Cardiac muscle cell (in vitro differentiated cells and primary cell): ENCODE measurements at places on chromosomes 6 and 20. TPM values are rescaled to one million over a fixed set of nuclear protein-coding genes. Genes with fewer than 3 reads are reported as not detected.

DNA sequence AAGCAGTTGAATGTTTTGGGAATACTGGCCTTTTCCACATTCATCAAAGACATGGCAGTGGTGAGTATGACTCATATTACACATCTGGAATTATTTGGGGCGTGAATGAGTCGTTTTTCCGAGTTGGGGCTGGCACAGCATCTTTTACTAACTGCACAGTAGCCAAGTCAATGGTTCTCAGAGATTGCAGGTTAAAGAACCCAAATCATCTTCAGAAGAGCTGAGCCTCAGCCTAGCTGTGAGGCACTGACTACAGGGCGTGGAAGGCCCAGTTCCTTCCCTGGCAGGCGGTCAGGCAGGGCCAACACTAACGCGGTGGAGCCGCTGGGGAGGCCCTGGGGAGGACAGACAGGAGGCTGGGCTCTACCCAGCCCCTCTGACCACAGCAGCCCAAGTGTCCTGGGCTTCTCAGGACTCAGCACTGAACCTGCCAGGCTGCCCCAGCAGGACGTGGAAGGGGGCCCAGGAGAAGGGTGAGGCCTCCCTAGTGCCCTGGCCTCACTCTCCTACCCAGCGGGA is 20.1 kb upstream of the HELZ2 start:
- H3K4me3 ChIP-seq = no peak overlapping the region
- H3K27ac ChIP-seq = no peak overlapping the region
- peak; percentile 72 for DNase-seq
- no peaks in the 10 kb centered on the region for H3K4me1 ChIP-seq

DNA sequence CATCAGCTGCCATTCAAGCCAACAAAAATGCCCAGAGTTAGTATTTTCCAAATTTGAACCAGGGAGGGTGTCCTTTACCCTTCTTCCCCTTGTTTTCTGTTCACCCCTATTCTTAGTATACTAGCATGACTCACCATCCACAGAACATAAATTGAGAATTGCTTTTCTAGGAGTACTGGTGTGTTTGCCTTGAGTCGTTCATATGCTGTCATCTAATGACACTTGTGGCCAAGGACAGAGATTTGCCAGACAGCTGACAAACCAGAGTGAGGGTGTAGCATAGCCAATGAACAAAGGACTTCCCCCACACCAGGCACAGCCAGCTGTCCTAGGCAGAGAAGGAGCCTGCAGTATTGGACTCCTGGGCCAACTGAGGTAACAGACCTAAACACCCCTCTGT is 62.2 kb downstream of the FILIP1 start:
- no peak overlapping the region for H3K4me3 ChIP-seq
- H3K27ac ChIP-seq = peak overlapping the region; percentile 77
- H3K4me1 ChIP-seq = peaks cover 33% of the 10 kb centered on the region
- H3K27me3 ChIP-seq = no peaks in the 10 kb centered on the region

DNA sequence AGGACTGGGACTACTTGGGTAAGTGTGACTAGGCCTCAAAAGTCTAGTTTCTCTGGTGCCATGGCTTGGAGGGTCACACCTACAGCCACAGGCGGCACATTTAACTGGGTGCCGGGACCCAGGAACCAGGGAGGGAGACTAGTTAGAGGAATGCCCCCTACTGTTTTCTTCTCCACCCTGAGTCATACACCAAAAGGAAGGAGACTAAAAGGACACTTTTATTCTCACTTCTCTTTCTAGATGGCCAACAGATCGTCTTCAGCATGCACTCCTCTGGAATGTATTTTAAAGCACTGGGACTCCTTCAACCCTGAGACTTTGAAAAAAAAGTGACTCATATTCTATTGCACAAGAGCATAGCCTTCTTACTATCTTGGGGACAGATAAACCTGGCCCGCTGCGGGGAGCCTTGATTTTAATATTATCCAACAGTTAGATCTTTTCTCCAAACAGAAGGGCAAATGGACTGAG is 33.4 kb downstream of the PLN start:
- no peak for DNase-seq
- no peaks in the 10 kb centered on the region for H3K27me3 ChIP-seq
- H3K4me1 ChIP-seq = no peaks in the 10 kb centered on the region
- no peak overlapping the region for H3K4me3 ChIP-seq

DNA sequence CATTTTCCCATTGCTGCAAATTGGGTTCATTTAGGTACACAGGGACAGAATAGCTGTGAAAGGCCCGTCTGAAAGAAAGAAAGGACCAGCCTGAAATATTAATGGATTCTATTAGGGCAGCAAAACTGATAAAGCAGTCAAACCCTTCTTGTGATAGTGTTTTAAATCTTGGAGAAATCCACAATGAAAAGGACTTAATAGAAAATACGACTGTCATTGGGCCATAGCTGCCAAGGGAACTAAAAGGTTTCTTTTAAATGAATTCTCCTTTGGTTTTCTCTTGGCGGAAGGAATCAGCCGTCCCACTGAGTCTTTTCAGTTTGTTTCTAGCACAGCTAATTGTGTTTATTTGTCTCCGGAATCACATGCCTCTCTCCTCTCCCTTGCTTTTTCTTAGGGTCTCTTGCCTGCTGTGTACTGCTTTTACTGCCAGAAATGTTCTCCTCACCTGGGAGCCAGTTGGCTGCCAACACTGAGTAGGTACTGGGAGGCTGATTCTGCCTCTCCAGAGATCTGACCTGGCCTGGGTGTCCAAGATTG is 11.3 kb downstream of the PAQR8 start:
- H3K36me3 ChIP-seq = no peaks in the 10 kb centered on the region
- no peaks in the 10 kb centered on the region for H3K4me1 ChIP-seq
- no peak for DNase-seq
- no peak overlapping the region for H3K27ac ChIP-seq
- no peaks in the 10 kb centered on the region for H3K27me3 ChIP-seq

GRCh38 chr6:90388395-90388794 is 91.8 kb upstream of the BACH2 start:
- DNase-seq = no peak
- peaks cover 9% of the 10 kb centered on the region for H3K4me1 ChIP-seq
- no peak overlapping the region for H3K4me3 ChIP-seq
- no peak overlapping the region for H3K27ac ChIP-seq
- H3K27me3 ChIP-seq = no peaks in the 10 kb centered on the region

The DSTN gene
- total RNA-seq = 231 and 335 TPM in 2 replicates
